H54 (cell line): ENCODE measurements at places on chromosomes 1 and 21.
A peak's percentile ranks its signal among the peaks of the same experiment; 100 is the strongest.

- DNase-seq = no peak
Observed at GRCh38 chr1:110618668-110619067, 12.5 kb upstream of the KCNA2 start.

DNA sequence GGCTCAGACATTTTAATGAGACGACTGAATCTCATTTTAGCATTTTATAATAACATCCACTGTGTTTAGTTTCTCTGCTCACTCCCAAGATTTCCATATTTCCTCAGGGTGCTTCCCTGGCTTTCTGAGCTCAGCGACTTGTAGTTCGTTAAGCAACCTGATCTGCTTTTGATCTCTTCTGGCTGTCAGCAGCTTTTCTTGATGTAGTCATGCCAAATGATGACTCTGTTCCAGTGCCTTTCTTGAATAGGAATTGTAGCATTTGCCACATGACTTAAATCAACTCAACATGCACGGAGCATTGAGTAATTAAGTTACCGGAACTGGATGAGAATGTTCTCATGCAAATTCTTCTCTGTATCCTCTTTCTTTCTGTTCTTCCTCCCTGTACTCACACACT, 246.1 kb downstream of the FMN2 start:
- DNase-seq = no peak

DNA sequence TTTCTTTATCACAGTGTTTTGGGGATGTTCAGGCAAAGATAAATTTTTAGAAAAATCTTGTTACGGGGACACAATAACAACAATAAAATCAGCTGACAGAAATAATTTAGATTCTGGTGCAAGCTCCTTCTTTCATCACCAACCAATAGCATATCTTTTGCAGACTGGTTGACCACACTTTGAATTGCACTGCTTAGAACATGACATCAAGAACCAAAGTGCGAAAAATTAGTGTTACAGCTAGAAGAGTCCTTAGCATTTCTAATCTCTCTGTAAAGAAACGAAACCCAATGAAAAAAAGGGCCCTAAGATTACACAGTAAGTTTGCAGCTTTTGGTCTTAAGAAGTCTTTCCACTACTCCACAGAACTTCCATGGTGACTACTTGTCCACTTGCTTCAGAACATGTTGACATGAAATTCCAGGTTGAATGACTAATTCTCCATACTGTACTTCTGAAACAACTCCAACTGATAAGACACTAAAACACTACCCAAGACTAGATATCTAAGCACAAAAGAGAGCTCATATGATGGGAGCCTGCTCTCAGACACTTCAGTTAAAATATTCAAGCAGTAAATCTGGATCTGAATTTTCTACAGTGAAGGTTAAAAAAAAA, 31.3 kb downstream of the XKR8 start:
- no peak for DNase-seq

DNA sequence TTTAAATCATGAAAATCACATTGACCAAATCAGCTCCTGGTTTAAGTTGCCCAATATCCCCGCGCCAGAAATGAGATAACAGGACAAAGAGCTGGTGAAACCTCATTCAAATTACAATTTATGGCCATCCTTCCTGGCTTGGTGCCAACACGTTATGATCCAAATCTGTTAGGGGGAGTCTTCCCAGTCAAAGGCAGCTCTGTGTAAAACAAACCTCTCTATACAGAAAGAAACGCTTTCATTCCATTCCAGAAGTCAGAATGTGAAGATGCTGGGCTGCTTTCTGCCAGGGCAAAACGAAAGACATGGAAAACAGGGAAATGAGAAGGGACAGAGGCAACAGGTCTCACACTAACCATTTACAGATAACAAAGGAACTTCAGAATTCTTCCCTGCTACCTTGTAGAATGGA, 53.5 kb upstream of the TIAM1 start:
- DNase-seq = no peak

- DNase-seq = no peak
Observed at GRCh38 chr1:119294722-119295121, 73.9 kb upstream of the HAO2 start.

GRCh38 chr1:65209005-65209885, 61.2 kb downstream of the AK4 start:
- DNase-seq = peak; percentile 16

DNA sequence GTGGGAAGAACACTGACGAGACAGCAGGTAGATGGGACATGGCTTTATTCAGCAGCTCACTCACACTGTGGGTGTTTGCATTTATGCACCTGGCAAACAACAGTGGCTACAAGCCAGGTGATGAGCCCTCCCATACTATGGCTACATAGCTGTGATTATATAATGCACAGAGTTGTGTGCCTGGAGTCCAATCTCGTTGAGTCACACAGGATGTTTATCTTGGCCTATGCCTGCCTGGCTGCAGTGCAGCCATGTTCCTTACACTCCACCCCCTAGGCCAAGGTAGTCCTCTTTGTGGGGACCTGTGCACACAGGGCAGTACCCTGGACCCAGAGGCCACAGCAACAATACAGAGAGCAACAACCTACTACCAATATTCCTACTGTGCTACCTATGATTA, 1643.8 kb downstream of the MRPL39 start:
- no peak for DNase-seq

- no peak for DNase-seq
Observed at GRCh38 chr1:68173283-68173935, 58.9 kb downstream of the WLS start.

DNA sequence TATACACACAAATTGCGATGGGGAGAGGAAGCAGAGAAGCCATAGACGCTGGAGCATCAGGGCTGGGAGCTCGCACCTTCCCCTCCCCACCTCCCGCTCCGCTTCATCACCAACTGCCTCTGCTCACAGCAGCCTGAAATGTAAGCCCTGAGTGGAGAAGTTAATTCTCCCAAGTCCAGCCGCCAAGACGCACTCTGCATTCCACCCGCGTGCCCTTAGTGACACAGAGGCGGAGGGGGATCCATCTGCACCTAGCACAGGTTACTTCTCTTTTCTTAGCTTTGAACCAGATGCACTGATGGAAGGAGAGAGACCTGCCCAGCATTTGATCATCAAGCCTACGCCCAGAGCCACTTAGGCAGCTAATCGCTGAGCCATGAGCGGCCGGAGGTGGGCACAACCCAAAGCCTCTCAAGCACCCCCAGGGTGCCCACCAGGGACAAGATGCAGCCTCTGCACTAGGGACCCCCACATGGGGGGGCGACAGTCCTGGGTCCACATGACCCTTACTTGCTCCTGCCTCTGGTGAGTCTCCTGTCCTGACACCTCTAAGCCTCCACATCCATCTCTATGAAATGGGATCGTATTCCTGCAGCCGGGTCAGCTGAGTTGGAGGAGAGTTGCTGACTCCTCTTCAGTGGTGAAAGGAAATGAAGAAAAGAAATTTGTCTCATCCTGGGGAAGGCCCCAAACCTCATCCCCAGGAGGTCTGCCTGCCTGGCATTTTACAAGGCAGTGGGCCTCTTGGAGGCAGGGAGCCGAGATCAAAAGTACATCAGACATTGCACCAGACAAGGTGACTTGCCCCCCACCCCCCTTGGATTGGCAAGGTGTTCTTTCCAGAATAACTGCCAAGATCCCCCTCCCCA, 316.2 kb downstream of the MATN1 start:
- no peak for DNase-seq

DNA sequence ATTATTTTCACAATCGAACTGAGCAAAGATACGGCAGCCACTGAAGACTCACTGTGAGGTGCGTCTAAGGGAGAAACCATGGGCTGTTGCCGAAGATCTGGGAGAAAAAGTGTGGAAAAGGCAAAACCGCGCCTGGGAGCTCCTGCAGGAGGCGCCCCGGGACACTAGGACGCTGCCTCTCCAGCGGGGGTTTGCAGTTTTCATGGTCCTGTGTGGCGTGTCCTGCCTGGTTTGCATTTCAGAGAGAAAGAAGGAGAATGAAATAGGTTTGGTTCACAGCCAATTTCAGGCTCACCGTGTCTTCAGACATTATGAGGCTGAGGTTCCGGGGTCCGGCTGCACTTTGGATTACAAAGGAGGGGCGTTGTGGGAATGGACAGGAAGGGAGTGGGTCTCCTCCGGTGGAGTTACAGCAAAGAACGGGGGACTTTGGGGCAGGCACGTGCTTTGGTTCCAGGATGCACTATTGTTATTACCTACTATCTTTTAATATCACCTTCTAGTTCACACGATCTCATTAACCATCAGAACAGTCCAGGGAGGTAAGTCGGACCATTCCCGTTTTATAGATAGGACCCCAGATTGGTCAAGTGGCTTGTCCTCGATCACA, 179.8 kb downstream of the DYRK1A start:
- DNase-seq = no peak

- no peak for DNase-seq
Observed at GRCh38 chr1:114173680-114174079, 20.0 kb upstream of the SYT6 start.

DNA sequence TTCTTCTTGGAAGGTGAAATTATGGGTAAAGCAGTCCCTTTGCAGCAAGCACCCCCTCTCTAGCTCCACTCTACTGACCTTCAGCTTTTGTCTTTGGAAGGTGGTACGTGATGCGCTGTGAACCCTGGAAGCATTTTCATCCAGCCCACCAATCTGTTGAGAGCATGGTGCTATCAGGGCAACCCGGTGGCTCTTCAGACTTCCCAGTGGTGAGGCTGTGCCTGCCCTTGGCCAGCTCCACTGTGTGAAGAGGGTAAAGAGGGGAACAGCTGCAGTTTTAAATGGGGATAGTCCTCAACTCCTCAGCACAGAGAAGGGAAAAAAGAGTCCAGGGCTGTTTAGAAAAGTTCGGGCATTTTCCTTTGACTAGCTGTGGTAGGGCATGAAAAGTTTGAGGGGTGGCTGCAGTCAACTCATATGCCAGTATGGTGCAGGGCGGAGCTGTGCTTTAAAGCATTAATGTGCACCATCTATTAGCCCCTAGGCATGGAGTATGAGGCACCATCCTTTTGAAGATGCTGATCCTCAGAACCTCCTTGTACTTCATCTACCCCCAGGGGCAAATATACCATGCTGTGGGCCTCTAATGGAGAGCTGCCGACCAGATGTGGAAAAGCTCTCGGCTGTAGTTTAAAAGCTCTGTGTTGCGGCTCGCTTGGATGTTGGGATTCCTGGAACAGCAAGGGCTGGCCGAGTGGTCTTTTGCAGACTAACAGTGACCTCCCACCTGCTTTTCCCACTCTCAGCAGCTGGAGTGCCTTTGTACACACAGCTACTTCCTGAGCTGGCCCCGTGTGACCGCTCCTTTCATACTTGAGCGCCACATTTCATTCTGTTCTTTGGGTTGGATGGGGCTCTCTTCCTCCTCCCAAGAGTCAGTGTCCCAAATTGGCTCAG, 123.0 kb downstream of the PEX14 start:
- DNase-seq = no peak

- DNase-seq = no peak
Observed at GRCh38 chr1:16203550-16203949, 8.9 kb downstream of the ARHGEF19 start.

GRCh38 chr1:40872276-40872675, 10.1 kb upstream of the CITED4 start:
- DNase-seq = no peak

DNA sequence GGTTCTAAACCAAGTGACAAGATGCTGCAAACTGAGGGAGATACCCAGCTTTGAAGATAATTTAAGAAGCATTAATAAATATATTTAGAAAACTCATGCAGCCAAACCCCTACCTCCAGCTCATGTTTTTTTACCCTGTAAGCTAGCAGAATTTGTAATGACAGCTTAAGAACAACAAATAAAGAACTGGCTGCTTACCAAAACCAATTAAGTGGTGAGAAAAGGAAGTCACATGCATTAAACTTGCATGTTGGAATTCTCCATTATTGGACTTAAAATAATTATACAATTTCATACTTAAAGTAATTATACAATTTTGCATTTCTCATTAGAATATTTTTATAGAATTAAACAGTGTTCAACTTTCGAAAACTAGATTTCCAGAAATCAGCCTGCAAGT, 75.6 kb upstream of the CNIH3 start:
- DNase-seq = no peak

- peak; percentile 44 for DNase-seq
Observed at GRCh38 chr21:29155118-29155932, 24.9 kb downstream of the MAP3K7CL start.

DNA sequence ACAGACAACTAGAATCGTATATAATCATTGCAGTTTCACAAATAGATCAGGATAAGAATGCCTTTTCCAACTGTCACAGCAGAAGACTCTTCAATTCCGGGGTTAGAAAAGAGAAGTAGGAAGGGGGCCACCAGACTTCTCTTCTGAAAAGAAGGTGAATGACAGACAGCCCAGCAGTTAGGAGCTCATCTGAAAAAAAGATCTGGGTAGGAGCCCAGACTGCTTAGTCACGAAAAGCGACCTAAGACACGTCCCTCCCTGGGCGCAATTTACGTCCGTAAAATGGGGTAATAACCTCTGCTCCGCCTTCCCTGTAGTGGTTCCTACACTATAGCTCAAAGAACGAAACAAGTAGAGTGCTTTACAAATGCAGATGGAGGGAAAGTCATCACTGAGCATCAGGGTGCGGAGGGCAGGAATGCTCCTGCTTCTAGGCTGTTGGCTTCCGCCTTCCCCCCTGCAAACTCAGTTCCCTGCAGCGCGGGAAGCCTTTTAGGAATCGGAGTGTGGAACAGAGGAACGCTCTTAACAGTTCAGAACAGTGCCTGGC, 582 bp downstream of the ORC1 start:
- peak; percentile 52 for DNase-seq

DNA sequence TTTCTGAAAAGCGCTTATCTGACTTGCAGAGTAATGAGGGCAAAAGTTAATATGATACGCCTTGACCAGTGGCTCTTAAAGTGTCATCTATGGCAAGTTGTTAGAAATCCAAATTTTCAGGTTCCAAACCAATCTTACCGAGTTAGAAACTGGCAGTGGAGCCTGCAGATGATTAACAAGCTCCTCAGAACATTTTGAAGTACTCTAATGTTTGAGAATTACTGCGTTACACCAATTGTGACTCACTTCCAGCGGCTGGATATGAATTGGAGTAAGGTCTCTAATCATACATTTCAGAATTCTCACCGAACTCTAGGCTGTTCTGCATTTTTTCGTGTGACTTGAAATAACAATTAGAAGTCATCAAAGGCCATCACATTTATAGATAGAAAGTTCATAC, 73.5 kb upstream of the TMPRSS15 start:
- DNase-seq = no peak

DNA sequence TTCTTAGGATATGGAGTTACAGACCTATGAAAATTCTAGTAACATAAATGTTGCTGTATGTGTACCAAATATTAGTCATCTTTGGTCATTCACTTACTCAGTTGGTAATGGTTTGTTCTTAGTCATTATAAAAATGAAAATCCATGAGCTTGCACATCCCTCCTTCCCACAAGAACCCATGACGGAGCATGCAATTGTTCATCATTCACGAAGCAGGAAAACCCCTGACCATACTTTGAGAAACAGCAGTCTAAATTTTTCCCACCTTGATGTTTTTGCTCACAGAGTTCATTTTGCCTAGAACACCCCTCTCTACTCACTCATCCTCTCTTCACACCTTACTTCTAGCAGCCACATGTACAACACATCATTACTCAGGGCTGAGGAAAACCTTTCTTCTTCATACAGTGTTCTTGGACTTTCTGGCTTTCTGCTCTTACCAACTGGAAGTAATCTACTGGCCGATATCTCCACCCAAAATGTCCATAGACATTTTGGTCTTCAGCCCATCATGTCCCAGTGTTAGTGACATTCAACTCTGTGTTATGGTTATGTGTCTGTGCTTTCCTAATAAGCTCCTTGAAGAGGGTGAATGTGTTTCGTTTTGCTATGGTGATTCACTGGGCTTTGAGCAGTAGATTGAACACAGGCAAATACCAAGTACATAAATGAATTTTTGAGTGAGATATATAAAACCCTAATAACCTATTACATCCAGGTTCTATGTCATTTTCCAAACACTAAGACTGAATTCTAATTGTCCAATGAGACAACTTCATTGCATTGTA, 189.9 kb downstream of the ZC3H11B start:
- no peak for DNase-seq

- DNase-seq = peak; percentile 5
Observed at GRCh38 chr1:100834777-100835660, 59.6 kb downstream of the EXTL2 start.
